ENCODE measurements at places on chromosomes 7 and 10.

DNA sequence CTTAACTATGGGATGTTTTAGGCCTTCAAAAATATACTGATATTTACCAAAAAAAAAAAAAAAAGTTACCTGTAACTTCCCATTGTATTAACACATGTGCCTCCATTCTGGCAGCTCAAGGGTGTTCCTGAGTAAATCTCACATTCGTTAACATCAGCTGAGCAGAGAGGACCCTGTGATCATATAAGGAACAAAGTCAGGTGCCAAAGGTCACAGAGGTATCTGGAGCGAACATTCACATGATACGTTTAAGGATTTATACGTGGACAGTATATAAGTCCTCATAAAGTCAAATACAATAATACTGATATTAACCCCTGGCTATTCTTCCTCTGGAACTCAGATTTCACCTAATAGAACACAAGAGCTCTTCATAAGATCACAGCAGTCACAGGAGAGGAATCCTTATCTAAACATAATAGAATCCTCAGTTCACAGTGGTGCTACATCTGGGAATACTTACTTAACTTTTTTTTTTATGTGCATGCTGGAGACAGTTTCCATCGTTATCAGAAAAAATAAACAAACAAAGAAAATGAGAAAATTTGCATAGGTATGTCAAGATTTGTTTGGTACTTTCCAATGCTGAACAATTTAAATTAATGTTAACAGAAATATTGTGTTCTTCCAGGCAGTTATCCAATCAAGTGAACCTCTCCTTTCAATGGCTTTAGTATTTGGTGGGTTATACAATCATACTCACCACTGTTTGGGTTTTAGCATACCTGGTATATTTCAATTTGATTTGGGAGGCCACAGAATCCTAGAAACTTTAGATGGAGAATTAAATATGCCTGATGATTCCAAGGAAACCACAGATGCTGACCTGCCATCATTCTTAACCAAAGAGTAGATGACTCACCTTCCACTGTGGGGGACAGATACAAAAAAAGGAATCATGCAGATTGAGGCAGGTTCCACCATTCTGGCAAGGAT lies 6.6 kb downstream of the CUBN start:
- DNase-seq = no peak

GRCh38 chr7:105637755-105638154 lies 56.5 kb upstream of the EFCAB10 start:
- no peak for DNase-seq

DNA sequence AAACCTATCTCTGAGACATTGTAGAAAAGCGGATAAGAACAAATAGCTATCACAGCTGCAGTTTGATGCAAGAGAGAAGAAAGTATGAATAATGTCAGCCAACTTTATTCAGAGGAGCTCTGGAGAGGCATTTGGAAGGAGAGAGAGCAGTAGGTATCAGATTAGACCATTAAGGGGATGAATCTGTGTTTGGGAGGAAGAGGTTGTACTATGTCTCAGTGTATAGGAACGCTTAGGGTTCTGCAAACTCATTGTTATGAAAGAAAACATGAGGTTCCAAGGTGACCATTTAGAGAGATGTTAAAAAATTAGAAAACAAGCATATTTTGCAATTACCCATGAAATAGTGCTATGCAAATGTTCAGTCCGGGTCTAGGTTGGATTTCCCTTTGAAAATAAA lies 207.5 kb upstream of the GNAI1 start:
- no peak for DNase-seq

- DNase-seq = no peak
Observed at GRCh38 chr7:134561-135256, 57.7 kb upstream of the FAM20C start.

GRCh38 chr10:99629625-99629978 lies 9.4 kb upstream of the SLC25A28 start:
- DNase-seq = no peak

GRCh38 chr10:71795248-71795647 lies 21.9 kb upstream of the VSIR start:
- no peak for DNase-seq

DNA sequence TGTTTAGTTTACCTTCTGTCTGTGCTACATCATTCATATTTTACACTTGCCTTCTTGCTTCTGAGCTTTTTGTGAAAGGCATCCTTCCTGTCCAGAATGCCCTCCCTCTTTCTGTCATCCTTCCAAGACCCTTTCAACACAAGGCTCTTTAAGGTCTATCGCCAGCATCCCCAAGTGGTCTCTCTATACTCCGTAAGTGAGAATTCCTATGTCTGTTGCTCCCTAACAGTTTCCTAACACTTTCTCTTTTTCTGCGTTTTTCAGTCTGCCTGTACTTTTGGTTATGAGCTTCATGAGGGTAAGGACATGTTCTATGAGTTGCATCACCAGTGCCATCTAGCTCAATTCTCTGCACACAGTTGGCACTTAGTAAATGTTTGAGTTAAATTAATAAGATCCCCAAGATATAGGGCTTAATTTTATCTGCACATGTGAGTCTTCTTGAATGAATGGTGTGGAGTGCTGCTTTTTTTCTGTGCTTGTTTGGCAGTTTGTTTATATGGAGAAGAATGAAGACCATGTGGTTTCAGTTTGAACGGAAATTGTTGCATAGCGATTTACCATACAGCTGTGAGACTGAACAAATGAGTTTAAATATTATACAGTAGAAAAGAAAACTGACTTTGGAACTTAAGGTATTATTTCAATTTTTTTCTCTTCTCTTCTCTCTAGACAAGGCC lies 29.4 kb downstream of the RABGEF1 start:
- no peak for DNase-seq

- DNase-seq = no peak
Observed at GRCh38 chr10:3892440-3893425, 107.7 kb upstream of the KLF6 start.

- no peak for DNase-seq
Observed at GRCh38 chr10:33492701-33493345, 158.4 kb upstream of the NRP1 start.

DNA sequence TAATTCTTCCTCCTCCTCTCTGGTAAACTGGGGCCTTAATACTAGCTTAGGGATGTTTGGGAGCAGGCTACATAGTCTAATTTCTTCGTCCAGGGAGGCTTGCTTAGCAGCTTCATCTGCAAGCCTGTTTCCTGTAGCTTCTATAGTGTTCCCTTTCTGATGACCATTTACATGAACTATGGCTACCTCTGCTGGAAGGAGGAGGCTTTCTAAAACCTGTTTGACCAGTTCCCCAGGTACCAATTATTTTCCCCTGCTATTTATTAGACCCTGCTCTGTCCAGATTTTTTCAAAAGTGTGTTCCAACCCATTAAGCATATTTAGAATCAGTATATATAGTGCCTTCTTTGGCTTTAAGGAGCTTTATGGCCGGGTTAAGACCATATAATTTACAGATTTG lies 38.8 kb upstream of the DNAH11 start:
- no peak for DNase-seq

DNA sequence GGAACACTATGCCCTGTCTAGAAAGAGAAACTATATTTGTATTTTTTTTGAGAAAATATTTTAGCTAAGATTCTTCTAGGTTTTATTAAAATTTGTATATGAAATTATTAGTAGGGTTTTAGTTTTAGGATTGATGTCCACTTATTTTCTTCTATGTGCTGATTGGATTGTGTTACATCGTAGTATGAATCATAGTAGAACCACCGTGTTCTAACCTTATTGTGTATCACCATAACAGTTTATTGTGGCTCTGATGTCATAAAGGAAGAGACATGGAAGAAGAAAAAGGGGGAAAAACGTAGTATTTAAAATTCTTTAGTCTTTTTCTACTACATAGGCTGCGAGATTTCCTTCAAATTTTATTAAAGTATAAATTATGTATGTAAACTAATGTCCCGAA lies 1.9 kb downstream of the AGBL3 start:
- DNase-seq = no peak

DNA sequence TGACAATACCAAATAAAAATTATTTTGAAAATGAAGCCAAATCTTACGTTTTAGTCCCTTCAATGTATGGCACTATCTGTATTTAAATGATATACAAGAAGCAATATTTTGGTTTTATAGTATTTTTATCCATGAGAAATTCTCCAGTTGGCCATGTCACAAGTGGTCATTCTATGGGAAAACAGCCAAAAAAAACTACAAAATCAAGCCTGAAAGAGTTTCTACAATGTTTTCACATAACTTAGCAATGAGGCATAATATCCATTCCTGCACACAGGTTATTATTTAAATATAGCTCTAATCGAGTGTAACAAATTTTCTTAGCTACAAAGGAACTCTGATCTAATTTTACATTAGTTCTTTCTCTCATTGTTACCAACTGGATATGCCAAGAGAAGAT lies 5.4 kb downstream of the RAB11FIP2 start:
- DNase-seq = no peak

DNA sequence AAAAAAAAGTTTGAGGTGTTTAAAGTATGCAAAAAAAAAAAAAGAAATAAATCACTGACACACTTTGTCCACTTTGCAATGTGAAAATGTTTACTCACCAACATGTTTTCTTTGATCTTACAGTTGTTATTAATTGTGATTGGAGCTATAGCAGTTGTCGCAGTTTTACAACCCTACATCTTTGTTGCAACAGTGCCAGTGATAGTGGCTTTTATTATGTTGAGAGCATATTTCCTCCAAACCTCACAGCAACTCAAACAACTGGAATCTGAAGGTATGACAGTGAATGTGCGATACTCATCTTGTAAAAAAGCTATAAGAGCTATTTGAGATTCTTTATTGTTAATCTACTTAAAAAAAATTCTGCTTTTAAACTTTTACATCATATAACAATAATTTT lies 130.6 kb downstream of the CFTR start:
- DNase-seq = no peak

DNA sequence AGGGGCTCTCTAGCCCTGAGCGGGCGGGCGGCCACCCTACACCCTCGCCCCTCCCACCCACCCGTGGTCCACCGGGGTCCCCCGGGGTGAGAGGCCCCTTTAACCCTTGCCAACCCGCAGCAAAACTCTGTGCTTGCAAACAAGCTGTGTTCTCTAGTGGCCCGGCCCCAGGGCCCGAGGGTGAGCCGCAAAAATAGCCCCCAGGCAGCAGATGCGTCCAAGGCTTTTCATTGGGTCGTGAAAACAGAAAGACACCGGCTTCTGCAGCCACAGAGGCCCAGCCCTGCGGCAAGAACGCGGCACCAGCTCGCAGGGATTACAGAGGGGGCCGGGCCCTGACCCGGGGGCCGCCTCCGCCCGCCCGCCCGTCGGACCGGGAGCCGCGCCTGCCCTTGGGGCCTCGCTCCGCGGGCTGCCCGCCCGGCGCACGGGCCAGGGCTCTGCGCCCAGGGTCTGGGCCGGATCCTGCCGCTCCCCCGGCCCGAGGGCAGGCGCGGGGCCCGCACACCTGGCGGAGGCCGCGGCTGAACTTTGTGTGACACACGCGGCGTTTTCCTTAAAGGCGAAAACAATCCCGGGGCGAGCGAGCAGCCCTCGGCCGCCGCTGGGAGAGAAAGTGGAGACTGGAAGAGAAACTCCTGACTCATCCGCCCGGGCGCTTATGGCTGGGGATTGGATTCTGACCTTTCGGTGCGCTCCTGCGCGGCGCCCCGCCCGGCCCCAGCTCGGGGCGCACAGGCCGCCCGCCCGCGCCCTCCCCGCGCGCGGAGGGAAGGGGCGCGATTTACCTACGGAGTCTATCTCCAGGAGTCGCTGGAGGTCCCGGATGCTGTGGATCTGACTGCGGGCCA lies 2.8 kb downstream of the PDGFA start:
- DNase-seq = no peak

DNA sequence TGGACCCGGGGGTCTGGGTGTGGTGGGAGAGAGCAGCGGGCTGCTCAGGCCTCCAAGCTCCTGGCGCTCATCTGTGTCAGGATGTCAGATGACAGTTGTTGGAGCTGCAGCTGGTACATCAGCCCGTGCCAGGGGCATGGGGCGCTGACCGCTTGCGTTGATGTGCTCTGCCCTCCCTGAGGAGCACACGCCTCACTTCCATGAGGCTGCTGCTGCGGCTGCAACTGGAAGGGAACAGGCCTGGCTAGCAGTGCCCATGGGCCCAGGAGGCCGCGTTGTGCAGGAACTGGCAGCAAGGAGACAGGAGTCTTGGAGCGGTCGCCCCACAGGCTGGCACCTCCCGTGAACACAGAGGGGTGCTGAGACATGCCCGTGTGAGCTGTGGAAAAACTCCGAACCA lies 361.3 kb upstream of the MKI67 start:
- no peak for DNase-seq

DNA sequence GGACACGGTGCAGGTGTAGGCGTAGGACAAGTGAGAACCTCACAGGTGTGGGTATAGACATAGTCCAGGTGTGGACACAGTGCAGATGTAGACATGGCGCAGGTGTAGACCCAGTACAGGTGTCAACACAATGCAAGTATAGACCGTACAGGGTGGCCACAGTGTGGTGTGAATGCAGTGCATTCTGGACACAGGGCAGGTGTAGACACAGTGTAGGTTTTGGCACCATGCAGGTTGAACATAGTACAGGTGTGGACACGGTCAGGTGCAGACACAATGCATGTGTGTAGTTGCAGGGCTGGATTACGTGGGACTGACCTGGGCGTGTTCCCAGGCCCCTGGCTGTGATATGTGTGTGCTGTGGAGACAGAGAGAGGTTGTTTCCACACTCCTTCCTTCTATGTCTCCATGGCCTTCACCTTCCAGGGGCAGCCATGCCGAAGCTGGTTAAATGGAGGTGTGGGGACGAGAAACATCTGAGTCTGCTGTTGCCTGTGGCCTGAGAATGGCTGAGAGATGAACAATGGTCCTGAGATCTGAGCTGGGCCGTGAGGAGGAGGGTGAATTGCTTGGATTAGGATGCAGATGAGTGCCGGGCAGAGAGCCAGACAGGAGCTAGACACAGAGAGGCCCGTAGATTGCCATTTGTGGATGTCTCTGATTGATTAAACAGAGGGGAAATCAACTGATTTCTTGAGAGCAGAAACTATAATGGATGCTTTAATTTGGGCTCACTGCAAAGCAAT lies 343.9 kb upstream of the SHH start:
- no peak for DNase-seq

DNA sequence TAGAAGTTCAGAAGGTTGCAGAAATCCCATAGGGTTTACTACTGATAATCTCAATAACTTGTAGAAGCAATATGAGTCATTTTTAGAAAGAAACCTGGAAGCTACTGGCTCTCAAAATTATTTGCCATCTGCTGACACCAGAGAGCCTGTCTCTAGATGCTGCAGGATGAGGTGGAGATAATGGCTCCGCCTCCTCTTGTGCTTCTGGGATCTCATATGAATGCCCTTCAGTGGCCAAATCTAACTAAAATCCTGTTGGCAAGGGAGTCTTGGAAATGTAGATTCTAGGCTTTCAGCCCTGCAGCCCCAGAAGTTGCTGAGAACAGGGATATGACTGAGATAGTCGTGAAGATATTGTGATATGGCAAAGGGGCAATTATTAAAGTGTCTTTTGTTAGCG lies 348.1 kb downstream of the CCSER2 start:
- DNase-seq = no peak
